CD8-positive, alpha-beta memory T cell (primary cell): ENCODE measurements at places on chromosomes 1 and 21. TPM values are rescaled to one million over a fixed set of nuclear protein-coding genes. Genes with fewer than 3 reads are reported as not detected.

GRCh38 chr1:23673086-23673813 is 18.4 kb upstream of the RPL11 start:
- H3K36me3 ChIP-seq: no peaks in the 10 kb centered on the region
- no peaks in the 10 kb centered on the region for H3K27me3 ChIP-seq
- H3K4me1 ChIP-seq: no peaks in the 10 kb centered on the region
- no peak overlapping the region for H3K4me3 ChIP-seq

Gene TNFRSF9
- total RNA-seq: 279 TPM

GRCh38 chr1:243268751-243269460 is 13.1 kb downstream of the SDCCAG8 start:
- no peaks in the 10 kb centered on the region for H3K27me3 ChIP-seq
- H3K36me3 ChIP-seq: no peaks in the 10 kb centered on the region
- H3K4me3 ChIP-seq: no peak overlapping the region
- H3K27ac ChIP-seq: peak overlapping the region; percentile 63

Gene LHX8
- total RNA-seq: not detected

- H3K4me3 ChIP-seq: no peak overlapping the region
- H3K27me3 ChIP-seq: no peaks in the 10 kb centered on the region
- H3K4me1 ChIP-seq: no peaks in the 10 kb centered on the region
Observed at GRCh38 chr1:67888216-67889106, 55.2 kb upstream of the GNG12 start.

DNA sequence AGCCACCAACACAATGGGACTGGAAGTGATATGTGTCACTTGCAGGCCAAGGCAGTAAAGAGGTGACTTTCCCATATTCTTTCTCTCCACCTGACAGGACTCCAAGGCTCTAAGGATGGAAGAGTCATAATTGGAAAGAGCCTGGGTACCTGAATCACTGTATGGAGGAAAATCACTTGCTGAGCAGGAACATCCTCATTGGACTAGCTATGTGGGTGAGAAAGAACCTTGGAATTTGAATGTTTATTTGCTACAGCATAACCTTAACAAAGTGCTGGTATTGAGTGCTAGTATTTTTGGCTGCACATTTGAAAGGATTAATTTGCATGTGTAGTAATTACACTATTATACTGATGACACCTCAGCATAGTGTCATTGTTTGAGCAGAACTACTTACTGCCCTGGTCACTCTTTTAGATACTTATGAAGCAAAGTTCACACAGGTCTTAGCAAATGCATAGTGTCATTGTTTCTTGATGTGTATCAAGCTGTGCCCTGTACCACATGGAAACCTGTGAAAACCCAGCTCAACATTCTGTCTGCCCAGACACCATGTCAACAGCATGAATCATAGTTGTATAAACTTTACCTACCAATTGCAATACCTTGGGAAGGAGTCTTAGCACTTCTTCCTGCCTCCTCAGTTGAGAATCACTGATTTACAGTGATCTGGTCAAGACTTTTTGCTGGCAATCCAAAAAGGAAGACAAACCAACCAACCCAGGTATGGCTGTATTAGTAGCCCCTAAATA is 5.1 kb upstream of the S100A10 start:
- H3K4me3 ChIP-seq: no peak overlapping the region
- no peak for DNase-seq
- no peaks in the 10 kb centered on the region for H3K36me3 ChIP-seq

Gene WNT3A
- total RNA-seq: not detected

GRCh38 chr21:45078877-45079281 is 4.5 kb downstream of the ADARB1 start:
- no peaks in the 10 kb centered on the region for H3K27me3 ChIP-seq
- no peaks in the 10 kb centered on the region for H3K36me3 ChIP-seq
- peaks cover 84% of the 10 kb centered on the region for H3K4me1 ChIP-seq
- peak; percentile 69 for DNase-seq

DNA sequence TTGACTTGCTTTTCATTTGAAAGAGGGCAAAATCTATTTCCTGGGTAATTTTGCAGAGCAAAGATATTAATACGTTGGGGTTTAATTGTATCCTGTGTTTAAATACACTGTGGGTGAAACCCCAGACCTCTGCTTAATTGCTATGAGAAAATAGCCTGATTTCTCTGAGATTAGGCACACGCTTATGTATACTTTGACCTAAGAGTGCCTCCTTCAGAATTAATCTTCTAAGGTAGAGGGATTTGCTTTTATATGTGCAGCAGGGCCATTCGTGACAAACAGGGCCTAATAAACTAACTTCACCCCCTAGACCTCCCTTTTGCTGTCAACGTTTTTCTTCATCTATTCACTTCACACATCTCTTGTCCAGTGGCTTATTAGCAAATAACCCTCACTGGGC is 216.9 kb upstream of the ADGRL2 start:
- H3K27me3 ChIP-seq: no peaks in the 10 kb centered on the region
- no peaks in the 10 kb centered on the region for H3K36me3 ChIP-seq
- no peaks in the 10 kb centered on the region for H3K4me1 ChIP-seq
- no peak overlapping the region for H3K4me3 ChIP-seq

Gene USH2A
- not detected for total RNA-seq

Gene SETDB1
- 45.4 TPM for total RNA-seq

Gene SLC35E2B
- 29.7 TPM for total RNA-seq

- no peak overlapping the region for H3K27ac ChIP-seq
- H3K27me3 ChIP-seq: no peaks in the 10 kb centered on the region
- no peaks in the 10 kb centered on the region for H3K36me3 ChIP-seq
- no peaks in the 10 kb centered on the region for H3K4me1 ChIP-seq
- DNase-seq: no peak
- no peak overlapping the region for H3K4me3 ChIP-seq
Observed at GRCh38 chr1:66494482-66494881, 39.5 kb upstream of the SGIP1 start.

GRCh38 chr1:200535605-200536004 is 84.9 kb downstream of the KIF14 start:
- peaks cover 15% of the 10 kb centered on the region for H3K4me1 ChIP-seq
- H3K27me3 ChIP-seq: no peaks in the 10 kb centered on the region

DNA sequence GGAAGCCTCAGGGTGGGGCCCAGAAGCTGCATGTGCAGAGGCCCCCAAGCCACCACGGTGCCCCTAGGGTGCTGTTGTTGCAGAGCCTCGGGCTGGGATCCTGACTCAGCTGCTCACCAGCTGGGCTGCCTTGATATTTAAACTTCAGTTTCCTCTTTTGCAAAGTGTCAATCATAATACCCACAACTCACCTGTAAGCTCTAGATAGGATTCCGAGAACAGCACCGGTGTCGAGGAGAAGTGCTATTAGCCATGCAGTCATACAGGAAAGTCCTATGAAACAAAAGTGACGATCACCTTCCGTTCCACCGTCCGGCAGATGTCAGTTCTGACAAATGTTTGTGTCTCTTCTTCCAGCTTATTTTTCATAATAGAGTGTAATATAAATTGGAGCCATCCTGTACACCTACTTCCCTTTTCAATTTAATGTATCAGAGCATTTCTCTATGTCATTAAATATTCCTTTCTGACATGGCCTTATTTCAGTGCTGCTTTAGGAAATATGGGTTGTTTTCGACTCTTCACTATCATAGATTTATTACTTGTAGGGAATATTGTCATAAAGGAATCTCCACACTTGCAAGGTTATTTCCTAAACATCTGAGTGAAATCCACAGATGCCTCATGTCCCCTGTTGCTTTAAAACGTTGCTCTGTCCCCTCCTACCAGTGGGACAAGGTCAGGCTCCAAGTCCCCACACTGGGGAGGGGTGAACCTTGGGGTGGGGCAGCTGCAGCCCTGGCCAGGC is 100.8 kb downstream of the SIK1 start:
- no peak overlapping the region for H3K27ac ChIP-seq
- H3K4me1 ChIP-seq: no peaks in the 10 kb centered on the region
- H3K27me3 ChIP-seq: peaks cover 3% of the 10 kb centered on the region

GRCh38 chr1:175922254-175922881 is 179.0 kb upstream of the TNR start:
- H3K4me1 ChIP-seq: no peaks in the 10 kb centered on the region
- H3K27me3 ChIP-seq: no peaks in the 10 kb centered on the region
- no peak overlapping the region for H3K4me3 ChIP-seq
- no peak overlapping the region for H3K27ac ChIP-seq

DNA sequence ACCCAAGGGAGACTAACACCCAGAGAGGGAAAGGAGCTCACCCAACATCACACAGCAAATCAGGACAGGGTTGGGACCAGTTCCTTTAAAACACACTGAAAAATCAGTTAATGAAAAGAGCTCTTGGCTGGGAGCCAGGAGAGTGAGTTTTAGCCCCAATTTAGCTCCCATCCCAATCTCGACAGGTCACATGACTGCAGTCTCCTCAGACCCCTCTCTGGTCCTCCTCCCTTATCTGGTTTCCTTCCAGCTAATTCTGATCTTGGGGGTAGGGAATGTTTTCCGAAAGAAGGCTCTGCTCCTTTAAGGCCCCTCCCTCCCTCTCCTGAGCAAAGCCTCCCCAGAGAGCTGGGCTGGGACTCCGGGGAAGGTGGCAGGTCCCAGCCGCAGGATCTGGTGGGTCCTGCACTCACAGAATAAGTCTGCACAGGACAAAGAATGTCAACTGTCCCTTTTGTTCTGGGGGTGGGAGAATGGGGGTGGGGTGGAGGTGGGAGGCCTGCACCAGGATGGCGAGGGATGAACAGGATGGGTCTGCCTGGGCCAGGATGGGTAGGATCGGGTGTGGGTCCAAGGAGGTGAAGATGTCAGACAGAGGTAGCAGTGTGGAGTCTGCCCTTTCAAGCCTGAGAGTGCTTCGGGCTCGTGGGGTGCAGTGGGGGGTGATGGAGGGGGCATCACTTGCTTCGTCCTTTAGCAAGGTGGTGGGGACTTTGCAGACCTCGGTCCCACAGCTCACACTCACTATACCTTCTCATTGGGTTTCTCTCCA is 57.3 kb upstream of the SSBP3 start:
- no peaks in the 10 kb centered on the region for H3K27me3 ChIP-seq
- H3K36me3 ChIP-seq: no peaks in the 10 kb centered on the region

GRCh38 chr1:43704838-43705237 is 2.5 kb upstream of the ST3GAL3 start:
- H3K4me1 ChIP-seq: peaks cover 18% of the 10 kb centered on the region
- H3K36me3 ChIP-seq: peaks cover 26% of the 10 kb centered on the region

GRCh38 chr1:29270929-29271521 is 34.7 kb downstream of the PTPRU start:
- DNase-seq: no peak
- no peaks in the 10 kb centered on the region for H3K4me1 ChIP-seq
- H3K4me3 ChIP-seq: no peak overlapping the region
- H3K27me3 ChIP-seq: peaks cover 10% of the 10 kb centered on the region
- no peak overlapping the region for H3K27ac ChIP-seq

DNA sequence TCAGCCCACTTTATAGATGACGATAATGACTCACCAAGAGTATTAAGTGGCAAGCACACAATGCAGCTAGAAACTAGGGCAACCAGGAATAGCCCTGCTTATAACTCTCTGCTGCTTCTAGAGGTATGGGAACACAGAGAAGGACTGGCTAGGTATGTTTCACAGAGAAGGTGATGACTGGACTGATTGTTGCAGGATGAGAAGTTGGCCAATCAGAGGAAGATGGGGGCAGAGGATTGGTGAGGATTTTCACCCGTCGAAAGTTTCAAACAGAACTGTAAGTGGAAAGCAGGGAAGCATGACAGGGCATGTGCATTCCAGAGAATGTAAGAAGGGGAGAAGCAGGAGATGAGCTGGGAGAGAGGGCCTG is 222.4 kb upstream of the JUN start:
- DNase-seq: no peak
- H3K27ac ChIP-seq: no peak overlapping the region
- no peak overlapping the region for H3K4me3 ChIP-seq
- H3K36me3 ChIP-seq: no peaks in the 10 kb centered on the region
- no peaks in the 10 kb centered on the region for H3K27me3 ChIP-seq

- H3K4me1 ChIP-seq: peaks cover 37% of the 10 kb centered on the region
- no peak overlapping the region for H3K4me3 ChIP-seq
- DNase-seq: no peak
- no peaks in the 10 kb centered on the region for H3K36me3 ChIP-seq
- H3K27ac ChIP-seq: no peak overlapping the region
Observed at GRCh38 chr1:204479387-204480136, 15.0 kb downstream of the PIK3C2B start.

DNA sequence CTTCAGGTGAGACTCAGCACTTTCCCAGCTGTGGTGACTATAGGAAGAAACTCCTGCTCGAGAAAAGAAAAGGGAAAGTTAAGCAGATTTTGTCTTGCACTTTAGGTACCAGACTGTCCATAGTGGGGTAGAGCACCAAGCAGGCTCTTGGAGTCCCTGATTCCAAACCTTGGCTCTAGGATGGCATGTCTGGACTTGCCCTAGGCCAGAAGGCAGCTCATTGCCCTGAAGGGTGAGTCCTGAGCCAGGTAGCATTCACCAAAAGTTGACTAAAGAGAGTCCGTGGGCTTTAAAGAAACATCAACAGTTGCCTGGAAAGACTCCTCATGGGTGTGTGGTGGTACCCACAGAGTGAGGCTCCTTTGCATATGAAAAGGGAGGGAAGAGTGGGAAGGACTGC is 145.2 kb upstream of the SNX7 start:
- no peaks in the 10 kb centered on the region for H3K4me1 ChIP-seq
- H3K27me3 ChIP-seq: no peaks in the 10 kb centered on the region
- DNase-seq: no peak
- H3K4me3 ChIP-seq: no peak overlapping the region
- no peaks in the 10 kb centered on the region for H3K36me3 ChIP-seq

DNA sequence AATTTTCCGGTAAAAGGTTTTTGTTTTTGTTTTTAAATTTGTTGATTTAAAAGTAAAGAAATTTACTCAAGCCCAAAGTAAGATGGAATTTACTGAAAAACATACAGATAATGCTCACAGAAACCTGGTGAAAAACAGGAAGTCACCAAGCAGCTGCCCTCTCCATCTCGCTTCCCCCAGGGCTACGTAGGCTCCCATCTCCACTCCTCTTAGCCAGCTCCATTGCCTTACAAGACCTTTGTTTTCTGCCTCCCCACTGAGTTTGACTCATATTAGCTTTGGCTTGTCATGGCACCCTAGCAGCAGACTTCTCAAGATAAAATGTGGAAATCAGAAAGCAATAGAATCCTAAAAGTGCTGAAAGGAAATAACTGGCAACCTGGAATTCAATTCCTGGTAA is 57.9 kb downstream of the PHTF1 start:
- DNase-seq: no peak
- H3K4me1 ChIP-seq: no peaks in the 10 kb centered on the region
- H3K27me3 ChIP-seq: no peaks in the 10 kb centered on the region
- H3K36me3 ChIP-seq: no peaks in the 10 kb centered on the region

Gene BNIPL
- total RNA-seq: 0.75 TPM

DNA sequence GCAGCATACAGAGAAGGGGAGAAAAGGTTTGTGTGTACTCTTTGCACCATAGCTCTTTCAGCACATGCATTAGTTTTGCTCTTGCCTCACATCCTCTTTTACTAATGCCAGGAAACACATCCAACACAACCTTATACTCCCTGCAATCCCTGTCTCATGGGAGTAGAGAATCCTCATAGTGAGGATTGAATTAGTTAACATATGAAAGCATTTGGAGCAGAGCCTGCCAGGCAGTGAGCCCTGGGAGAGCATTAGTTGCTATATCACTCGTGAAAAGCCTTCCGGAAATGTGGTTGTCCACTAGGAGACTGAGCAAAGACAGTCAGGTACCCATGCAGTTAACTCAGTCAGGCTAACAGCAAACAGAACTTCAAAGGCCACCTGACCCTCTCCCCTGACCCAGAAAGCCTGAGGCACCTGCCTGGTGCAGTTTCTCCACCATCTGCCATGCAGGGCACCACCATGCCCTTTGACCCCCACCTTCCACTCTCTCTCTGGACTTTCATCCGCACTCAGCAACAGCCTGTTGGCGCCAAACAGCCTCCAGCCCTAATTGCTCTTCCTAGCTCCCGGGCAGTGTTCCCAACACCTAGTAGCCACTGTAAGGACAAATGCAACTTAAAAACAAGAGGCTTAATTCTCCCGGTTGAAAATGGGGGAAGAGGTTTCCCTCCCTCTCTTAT is 14.9 kb upstream of the AGT start:
- no peaks in the 10 kb centered on the region for H3K36me3 ChIP-seq
- no peak overlapping the region for H3K4me3 ChIP-seq
- no peak overlapping the region for H3K27ac ChIP-seq
- H3K4me1 ChIP-seq: no peaks in the 10 kb centered on the region
- no peaks in the 10 kb centered on the region for H3K27me3 ChIP-seq

GRCh38 chr1:167482184-167482583 is 36.1 kb downstream of the CD247 start:
- no peaks in the 10 kb centered on the region for H3K36me3 ChIP-seq
